DND-41 (cell line): ENCODE measurements at places on chromosomes 2 and 18.

DNA sequence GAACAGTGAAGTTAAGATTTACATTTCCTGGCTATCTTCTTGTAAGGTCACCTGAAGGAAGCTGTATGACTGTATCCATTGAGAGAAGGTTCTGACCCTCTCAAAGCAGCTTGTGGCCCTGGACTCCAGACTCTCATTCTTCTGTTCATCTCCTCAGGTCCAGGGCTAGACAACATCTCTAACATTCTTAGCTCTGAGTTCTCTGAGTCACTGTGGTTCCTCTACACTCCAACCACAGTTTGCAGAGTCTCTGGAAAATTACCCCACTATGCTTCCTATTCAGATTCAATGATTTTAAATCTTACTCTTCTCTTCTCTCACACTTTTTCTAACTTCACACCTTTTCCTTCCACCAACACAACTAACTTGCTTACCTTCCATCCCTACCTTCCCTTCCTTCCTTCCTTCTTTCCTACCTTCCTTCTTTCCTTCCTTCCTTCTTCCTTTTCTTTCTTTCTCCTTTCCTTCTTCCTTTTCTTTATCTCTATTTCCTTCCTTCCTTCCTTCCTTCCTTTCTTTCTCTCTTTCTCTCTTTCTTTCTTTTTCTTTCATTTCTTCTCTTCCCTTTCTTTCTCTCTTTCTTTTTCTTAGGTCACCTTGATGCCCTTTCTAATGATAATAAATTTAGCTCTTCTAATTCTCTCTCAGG, 824.3 kb upstream of the ZEB2 start:
- no peak for DNase-seq

DNA sequence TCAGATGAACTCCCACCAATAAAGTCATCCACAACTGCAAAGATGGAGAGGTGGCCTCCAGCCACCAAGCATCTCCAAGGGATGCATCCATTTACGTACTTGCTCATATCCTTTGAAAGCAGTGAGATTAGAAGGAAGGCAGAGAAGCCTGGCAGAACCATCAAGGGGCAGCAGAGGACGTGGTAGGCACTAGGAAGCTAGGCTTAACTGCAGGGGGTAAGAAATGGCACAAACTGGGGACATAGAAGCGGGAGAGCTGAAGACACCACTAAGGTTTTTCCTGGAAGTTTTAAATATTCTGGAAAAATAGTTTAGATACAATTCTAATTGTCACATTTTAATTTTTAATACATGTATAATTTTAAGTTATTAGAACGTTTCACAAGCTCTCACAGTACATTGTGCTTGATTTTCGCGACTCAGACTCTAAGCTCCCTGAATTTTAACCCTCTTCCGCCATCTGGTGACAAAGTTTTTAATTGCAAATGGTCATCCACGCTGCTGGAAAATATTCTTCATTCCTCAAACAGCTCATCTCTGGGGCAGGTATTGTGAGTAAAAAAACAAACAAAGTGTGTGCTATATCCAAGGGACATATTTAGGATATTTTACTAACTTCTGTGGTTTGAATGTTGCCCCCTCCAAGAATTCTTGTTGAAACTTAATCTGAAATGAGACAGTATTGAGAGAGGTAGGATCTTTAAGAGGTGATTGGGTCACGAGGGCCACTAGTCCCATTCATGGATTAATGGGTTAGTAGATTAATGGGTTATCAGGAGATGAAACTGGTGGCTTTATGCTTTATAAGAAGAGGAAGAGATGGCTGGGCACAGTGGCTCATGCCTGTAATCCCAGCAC, 1.6 kb upstream of the PSTPIP2 start:
- DNase-seq: peak; percentile 61

DNA sequence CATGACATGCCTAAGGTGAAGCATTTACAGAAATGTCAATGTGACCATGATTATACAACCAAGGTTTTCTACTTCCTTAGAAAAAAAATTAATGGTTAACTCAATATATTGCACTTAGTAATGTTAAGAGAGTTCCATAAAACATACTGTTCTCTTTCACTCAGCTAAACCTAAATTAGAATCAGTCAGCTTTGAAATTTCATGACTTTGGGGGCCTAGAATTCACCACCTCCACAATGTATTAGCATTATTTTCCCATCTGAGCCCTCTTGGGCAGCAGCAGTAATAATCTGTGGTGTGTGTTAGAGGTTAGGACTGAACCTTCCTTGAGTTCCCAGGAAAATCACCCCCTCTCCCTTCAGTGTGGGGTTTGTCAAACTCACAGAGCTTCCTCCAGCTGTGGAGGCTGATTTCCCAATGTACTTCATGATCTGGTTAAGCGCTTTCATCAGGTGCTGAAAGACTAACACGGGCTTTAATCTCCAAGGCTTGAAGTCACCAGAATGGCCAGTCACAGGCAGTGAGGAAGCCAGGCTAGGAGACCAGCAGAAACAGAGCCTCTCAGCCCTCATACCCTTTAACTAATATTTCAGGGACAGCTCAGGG, 7.1 kb upstream of the UPP2 start:
- no peak for DNase-seq

- DNase-seq: no peak
Measured at GRCh38 chr2:223048519-223048918, 3.5 kb upstream of the KCNE4 start.

DNA sequence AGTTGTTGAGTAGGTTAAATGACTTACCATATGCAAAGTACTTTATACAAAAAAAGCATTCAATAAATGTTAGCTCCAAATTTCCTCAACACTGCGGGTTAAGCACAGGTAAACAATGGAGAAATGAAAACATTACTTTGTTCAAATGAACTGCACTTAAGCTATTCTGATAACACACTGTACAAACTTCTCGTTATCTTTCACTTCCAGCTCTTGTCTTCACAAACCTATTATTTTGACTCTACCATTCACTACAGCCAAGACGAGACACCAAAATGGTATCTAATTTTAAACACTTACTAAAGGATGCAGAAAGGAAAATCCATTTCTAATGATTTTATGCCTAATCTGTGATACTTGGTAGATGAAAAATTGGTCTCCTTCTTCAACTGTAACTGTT, 43.8 kb downstream of the SLC40A1 start:
- DNase-seq: no peak

DNA sequence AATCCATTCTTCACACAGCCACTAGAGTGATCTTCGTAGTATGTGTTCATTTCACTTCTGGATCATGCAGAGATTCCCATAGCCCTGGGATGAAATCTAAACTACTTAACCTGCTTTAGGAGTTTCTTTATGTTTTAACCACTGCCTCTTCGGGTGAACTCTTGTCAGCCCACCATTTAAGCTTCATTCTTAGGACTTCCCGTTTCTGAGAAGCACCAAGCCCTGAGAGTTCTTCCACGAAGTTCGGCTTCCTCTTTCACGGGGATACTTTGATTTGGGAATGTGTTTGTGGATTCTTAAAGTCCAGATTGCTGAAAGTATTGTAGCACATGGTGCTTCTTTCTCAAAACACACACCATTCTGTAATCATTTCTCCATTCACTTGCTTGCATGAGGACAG, 205.0 kb downstream of the UBE2E3 start:
- no peak for DNase-seq

GRCh38 chr2:226772389-226773179, 27.0 kb downstream of the IRS1 start:
- no peak for DNase-seq

GRCh38 chr18:22349966-22350365, 67.7 kb downstream of the CTAGE1 start:
- no peak for DNase-seq

DNA sequence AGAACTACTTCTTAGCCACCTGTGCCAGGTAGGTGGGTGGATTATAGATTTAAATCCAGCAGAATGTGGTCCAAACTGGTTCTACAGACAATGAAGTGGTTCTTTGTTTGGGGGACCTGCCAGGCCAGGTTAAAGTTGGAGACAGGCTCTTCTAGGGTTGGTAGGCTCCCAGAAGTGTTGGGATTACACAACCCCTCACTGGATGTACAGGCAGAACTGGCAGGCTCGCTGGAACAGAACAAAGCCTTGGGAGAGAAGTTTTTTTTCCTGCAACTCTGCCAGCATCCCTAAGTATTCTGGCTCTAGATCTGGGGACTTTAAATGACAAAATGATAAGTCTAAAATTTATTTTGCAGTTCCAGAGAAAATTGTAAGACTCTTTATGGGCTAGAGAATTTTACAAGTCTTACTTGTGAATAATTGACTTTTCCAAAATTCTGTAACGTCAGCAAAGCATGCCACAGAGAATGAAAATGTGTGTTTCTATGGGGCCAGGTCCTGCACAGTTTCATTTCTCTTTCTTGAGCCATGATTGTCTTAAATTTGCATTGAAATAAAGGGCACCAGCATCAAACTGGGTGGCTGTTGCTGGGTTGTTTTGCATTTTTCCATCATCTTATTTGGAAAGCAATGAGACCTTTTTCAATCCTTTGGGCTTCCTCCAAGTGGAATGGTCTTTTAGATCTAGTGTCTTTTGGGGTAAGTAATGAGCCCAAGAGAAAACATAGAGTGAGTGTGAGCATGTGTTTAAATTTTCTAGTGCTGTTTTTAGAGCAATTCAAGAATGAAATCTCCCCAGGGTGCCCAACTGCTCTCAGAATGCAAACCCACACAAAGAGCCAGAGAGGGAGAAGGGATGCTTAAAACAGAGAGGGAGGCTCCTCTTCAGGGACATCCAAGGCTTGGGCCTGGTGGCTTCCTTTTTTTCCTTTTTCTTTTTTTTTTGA, 32.4 kb upstream of the ATL2 start:
- no peak for DNase-seq

GRCh38 chr2:18814387-18814786, 225.0 kb upstream of the NT5C1B start:
- no peak for DNase-seq

- DNase-seq: no peak
Measured at GRCh38 chr2:238691596-238692491, 156.0 kb upstream of the TWIST2 start.

DNA sequence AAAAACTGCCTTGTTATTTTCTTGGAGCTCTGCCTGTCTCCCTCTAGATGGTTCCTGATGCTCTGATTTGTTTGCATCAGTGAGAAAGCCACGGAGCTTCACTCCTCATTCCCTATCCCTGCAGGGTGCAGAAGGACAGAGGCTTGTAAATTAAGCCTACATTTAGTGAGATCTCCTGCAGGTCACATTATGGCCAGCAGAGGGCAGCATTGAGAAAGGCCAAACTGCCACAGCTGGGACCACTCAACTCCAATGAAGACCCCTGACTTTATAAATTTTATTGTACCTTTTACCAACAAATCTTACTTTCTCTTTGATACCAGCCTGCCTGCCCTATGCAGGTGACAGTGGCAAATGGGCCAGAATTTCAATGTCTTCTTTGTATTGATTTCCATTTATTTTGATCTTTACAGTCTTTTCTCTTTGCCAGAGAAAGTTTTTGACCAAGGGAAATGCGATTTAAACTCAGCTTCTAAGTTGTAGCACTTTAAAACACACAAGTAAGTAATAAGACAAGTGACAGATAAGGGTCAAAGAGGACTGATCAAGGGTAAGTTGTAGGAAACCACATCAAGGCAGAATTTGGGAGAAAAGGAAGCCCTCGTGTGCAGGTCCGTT, 1029.1 kb upstream of the KLHL29 start:
- DNase-seq: peak; percentile 57

DNA sequence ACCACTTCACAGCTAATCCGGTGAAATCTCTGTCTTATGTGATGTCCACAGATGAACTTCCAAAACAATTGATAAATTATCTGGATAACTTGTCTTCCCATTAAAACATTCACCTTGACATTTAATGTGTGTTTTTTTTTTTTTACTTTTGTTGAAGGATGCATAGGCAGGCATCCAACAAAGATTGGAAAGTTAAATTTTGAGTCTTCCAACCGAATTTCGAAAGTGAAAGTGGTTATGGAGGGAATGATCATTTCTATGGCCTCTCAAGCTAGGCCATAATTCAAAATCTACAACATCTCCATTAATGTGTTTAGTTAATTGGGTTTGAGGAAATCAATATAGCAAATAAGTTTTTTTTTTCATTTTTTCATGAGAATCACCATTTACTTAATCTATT, 1495.5 kb upstream of the ACVR2A start:
- no peak for DNase-seq

DNA sequence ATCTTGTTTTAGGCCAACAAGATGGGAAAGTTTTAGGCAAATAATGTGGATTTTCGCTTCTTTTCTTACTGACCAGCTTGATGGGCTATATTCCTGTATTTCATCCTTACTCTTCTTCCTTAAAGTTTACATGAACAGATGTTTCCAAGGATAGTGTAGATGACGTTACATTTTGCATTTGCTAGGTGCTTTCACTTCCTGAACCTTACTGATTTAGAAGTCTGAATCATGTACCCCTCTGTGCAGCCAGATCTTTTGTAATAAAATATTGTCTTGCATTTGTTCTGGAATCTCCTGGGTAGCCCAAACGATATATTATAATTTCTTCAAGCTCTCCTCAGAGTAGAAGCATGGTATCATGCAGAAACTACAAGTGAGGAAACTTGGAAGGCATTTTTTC, 93.4 kb downstream of the CALCRL start:
- DNase-seq: no peak
